Ovary (tissue), 10 donors: ENCODE measurements at places on chromosomes 3 and 15.

DNA sequence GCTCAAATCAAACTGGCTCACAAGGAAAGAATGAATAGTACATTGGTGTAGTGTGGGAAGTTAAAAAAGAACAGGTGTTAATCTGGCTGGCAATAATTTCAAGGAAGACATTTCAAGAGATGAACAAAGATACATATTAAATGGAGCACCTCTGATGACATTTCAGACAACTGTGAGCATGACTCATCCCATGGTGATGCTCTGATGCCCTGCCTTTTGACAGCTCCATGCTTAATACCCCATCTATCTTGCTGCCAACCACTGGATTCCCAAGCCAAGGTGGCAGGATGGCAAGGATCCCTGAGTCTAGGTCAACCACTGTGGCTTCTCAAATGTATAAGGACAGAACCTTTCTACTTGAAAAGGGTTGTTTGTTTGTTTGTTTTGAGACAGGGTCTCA is 29.3 kb downstream of the LRRC2 start:
- no peak for DNase-seq

DNA sequence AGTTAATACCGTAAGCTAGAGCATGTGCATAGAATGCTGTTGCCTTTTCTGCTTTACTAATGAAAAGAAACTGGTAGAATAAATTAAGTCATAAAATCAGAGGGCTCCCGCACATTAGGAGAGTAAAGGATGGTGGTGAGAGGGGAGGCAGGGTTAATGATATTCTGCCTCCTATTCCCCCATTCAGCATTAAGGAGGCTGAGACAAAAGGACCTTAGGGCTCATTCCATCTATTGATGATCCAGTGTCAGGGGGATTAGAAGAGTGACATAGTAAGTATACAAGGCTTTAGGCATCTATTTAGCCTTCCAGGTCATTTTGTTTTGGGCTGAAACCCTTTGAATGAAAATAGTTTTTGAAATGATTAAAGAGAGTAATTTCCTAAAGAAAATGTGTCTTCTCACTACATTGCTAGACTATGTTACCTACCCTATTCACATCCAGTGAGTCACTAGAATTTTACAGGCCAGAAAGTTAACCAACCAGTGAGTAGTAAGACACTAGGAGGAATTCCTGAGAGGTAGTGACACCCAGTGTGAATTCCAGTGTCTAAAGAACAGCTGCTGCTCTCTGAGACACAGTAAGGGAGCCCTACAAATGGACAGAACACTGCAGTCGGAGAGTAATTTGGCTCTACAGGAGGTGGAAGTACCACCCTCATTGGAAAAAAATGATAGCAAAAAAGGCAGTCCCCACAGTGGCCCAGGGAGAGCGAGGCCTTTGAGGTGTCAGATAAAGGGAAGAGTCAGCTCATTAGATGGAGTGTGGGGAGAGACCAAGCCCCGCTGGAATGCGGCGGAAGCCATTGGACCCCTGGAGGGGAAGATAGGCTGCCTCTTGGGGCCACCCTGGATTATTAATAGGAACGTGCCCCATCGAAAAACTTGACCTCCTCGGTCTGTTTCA is 67.6 kb downstream of the TUSC7 start:
- no peak for DNase-seq

- DNase-seq = no peak
Measured at GRCh38 chr15:72502220-72502809, 28.2 kb downstream of the ARIH1 start.

DNA sequence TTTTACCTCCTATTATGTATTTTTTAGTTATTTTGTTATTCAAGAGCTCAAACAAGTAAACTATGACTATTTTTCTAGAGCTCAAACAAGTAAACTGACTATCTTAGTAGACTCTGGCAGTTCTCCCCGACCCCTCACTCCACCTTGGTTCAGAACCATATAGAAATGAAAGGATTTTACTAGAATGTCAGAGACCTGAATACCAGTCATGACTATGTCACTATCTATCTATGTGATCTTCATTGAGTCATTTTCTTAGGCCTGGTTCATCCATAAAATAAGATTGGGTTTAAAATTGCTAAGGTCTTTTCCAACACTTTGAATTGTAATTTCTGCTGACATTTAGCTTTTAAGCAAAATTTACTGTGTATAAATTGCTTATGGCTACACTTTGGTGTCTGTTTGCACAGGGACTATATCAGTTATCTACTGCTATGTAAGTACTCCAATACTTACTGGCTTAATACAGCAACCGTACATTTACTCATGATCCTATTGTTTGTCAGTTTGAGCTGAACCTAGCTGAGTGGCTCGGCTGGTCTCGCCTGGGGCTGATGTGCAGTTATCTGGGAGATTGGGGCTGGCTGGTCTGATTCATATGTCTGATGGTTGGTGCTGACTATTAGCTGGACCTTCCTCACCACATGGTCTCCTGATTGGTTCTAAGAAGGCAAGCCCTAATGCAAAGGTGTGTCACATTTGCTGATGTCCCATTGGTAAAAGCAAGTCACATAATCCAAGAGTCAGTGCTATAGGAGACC is 37.0 kb downstream of the RASA2 start:
- no peak for DNase-seq

DNA sequence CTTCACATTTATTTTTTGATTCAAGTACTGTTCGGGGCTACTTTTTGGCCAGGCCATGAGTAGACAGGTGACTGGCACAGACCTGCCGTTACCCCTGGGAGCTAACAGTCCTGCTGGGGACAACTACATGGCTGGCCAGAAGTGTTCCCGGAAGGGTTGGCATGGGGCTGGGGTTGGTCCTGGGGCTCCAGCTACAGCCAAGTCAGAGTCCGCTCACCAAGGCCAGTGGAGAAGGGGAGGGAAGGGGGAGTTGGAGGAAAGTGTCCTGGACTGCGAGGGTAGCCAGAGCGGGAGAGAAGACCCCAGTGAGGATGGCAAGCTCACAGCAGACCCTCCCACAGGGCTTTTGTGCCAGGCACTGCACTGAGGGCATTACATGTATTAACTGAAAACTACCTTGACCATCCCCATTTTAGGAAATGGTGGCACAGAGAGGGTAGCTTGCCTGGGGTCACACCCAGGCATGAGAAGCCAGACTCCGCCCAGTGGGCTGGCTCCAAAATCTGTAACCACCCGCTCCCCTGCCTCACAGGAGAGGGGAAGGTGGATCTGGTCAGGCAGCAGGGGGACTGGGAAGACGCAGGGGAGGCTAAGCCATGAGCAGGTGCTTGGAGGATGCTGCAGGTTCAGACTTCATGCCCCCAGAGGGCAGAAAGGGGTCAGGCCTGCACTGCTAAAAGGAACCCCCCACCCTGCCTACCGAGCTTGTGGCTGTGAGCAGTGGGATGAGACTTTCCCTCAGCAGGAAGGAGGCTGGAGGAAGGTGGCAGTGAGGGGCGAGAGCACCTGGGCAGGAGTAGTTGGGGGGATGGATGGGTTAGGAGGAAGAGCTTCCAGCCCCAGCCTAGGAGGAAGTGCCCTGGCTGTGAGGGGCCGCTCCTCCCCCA is 38.3 kb upstream of the ESYT3 start:
- no peak for DNase-seq

DNA sequence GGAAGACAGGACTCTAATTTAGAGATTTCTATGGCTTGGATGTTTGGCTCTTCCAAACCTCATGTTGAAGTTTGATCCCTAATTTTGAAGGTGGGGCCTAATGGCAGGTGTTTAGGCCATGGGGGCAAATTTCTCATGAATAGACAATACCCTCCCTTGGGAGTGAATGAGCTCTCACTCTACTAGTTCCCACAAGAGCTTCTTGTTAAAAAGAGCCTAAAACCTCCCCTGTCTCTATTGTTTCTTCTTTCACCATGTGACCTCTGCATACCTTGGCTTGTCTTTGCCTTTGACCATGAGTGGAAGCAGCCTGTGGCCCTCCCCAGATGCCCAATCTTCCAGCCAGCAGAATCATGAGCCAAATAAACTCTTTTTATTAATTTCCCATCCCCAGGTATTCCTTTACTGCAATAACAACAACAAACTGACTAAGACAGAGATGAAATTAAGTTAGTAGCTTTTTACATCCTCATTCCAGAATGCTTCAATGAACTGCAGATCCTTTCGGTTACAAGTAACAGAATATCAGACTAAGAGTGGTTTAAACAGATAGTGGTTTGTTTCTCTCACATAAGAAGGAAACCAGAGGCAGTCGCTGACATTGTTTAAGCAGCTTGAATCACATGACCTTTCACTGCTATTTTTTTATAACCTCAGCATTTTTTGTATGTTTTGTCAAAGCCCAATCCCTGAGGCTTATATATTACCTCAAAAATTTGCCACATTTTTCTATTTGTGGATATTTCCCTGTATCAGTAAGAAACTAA is 1013.3 kb upstream of the SEMA6D start:
- DNase-seq = no peak

DNA sequence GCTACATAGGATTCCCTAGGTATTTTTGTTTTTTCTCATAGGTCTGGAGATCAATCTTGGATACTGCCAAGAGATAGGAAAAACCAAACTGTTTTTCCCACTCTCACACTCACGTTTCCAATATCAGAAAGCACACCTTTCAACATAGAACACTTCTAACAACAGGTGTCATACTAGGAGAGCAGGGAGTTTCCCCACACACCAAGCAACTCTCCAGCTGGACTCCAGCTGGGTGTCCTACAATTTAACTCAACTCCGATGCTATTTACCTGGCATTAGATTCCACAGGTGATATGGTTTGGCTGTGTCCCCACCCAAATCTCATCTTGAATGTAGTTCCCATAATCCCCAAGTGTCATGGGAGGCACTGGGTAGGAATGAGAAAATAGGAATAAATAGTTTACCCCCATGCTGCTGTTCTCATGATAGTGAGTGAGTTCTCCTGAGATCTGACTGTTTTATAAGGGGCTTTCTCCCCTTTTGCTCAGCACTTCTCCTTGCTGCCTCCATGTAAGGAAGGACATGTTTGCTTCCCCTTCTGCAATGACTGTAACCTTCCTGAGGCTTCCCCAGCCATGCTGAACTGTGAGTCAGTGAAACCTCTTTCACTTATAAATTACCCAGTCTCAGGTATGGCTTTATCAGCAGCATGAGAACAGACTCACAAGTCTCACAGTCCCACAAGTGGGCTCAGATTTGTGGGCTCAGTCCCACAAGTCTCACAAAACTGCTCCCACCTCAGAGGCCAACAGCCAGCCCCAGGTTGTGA is 354.5 kb upstream of the THBS1 start:
- no peak for DNase-seq

- DNase-seq = no peak
Measured at GRCh38 chr3:159451067-159451466, 537.6 kb upstream of the IL12A start.

DNA sequence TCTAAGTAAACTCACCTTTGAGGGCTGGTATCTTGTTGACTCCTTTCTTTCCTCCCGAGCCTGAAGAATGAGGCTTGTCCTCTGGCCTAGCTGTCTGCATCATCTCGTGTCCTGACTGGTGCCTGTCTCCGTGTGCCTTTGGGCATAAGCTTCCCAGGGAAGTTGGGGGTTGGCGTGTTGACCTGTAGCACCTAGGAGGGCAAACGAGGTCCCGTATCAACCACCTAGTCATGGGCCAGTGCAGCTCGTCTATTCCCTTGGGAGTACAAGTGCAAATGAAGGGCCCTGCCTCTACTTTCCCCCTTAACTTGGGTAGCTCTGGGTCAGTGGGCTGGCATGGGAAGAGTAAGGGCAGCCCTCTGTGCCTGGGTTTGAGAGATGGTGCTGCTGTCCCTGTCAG is 8.7 kb downstream of the TEX264 start:
- DNase-seq = no peak

DNA sequence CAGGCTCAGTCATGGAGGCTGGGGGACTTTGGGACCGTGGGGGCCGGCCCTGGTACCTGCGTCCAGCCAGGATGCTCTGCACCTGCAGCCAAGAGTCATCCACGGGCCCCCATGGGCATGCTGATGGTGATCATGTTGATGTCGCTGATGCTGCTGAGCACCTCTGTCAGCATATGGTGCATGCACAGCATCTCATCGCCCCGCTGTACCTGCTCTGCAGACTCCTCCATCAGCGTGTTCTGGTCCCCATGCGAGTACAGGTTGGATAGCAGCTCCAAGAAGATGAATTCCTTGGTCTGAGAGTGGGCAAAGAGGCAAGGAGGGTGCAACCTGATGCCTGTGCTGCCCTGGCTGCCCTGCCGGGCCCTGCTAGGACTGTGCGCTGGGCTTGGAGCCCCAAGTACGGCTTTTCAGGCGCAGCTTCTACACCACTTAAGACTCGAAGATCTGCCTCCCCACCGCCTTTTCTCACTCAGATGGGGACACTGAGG is 7.2 kb downstream of the RPS17 start:
- DNase-seq = no peak

- no peak for DNase-seq
Measured at GRCh38 chr3:109924196-109924595, 586.9 kb upstream of the DPPA4 start.

- DNase-seq = no peak
Measured at GRCh38 chr3:149216193-149216869, 5.3 kb downstream of the CP start.

DNA sequence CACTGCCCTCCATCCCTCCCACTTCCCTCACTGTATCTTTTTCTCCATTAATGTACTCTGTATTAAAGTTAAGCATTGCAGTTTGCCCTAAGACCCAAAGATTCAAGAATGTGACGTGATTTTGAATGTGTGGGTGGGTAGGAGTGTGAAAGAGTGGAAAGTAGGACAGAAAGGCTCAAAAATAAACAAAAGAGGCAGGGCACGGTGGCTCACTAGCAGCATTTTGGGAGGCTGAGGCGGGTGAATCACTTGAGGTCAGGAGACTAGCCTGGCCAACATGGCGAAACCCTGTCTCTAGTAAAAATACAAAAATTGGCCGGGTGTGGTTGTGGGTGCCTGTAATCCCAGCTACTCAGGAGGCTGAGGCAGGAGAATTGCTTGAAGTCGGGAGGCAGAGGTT is 18.4 kb downstream of the TFRC start:
- no peak for DNase-seq

- no peak for DNase-seq
Measured at GRCh38 chr3:37183375-37183831, 9.0 kb upstream of the LRRFIP2 start.

- DNase-seq = no peak
Measured at GRCh38 chr15:101192081-101192480, 59.8 kb downstream of the CHSY1 start.

DNA sequence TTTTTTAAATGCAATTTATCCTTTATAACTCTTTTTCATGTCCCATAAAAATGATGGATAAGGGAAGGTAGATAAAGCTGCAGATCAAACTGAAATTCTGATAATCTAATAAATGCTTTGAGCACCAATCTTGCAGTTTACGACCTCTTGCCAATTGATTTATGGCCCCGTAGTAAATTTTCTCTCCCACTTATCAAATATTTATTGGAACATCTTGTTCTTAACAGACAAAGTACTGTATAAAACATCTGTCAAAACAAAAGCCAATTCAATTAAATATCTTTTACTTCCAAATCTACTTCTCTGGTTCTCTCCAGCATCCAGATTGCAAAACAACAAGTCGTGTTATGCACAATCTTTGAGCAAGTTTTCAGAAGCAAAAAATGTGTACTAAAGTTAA is 34.6 kb downstream of the POLR2M start:
- no peak for DNase-seq

- DNase-seq = no peak
Measured at GRCh38 chr3:138818185-138818860, 16.4 kb downstream of the PIK3CB start.
